ENCODE measurements at places on chromosomes 4 and X. TPM values are rescaled to one million over a fixed set of nuclear protein-coding genes. Genes with fewer than 3 reads are reported as not detected.

The DGKK gene
- 0.03 TPM for polyA plus RNA-seq

The SLIT2 gene
- 3.6 TPM for polyA plus RNA-seq

The ERAS gene
- polyA plus RNA-seq: not detected

The FAM236A gene
- polyA plus RNA-seq: not detected

The CXCL1 gene
- polyA plus RNA-seq: 132 TPM

The QRFPR gene
- not detected for polyA plus RNA-seq

The TRAPPC11 gene
- 14.3 TPM for polyA plus RNA-seq

The MPC1L gene
- not detected for polyA plus RNA-seq

The LUZP4 gene
- polyA plus RNA-seq: not detected

The GPR50 gene
- not detected for polyA plus RNA-seq

The PRRG1 gene
- 0.62 TPM for polyA plus RNA-seq

The IL13RA2 gene
- polyA plus RNA-seq: 0.14 TPM

The CLCN5 gene
- polyA plus RNA-seq: 1.5 TPM

The GYPB gene
- not detected for polyA plus RNA-seq

The TAF7L gene
- polyA plus RNA-seq: 0.11 TPM

The NFKB1 gene
- polyA plus RNA-seq: 20.6 TPM

The STARD8 gene
- 1.9 TPM for polyA plus RNA-seq

The XAGE2 gene
- polyA plus RNA-seq: not detected

The HSFX1 gene
- 0.24 TPM for polyA plus RNA-seq

The SERTM2 gene
- polyA plus RNA-seq: 0.38 TPM

The ALB gene
- 0.83 TPM for polyA plus RNA-seq

The DMRTC1 gene
- polyA plus RNA-seq: 0.41 TPM

The GAGE12J gene
- not detected for polyA plus RNA-seq
